Activated CD4-positive, alpha-beta T cell treated with anti-CD3 and anti-CD28 coated beads for 24 hours (primary cell): ENCODE measurements at places on chromosomes 1 and 21.

GRCh38 chr1:40133839-40134238 is 27.3 kb upstream of the RLF start:
- DNase-seq: no peak

- DNase-seq: no peak
Measured at GRCh38 chr1:176119549-176119948, 87.5 kb downstream of the COP1 start.

- DNase-seq: no peak
Measured at GRCh38 chr1:228307218-228308023, 99.2 kb downstream of the TRIM11 start.

DNA sequence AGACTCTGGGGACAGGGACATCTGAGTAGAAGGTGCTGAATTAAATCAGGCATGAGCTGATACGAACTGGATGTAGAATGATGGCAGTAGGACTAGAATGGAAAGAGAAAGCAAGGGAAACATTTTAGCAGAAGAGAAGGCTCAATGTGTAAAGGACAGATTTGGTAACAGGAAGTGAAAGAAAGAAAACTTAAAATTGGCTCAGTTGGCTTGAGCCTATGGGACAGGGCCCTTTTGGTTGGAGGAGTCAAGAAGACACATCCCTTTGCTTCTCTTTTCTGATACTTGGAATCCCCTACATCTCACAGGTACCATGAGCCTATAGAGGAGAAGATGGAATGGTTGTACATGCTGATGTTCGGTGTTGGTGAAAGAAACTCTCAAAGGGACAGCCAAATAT is 300.6 kb upstream of the PLXNA2 start:
- no peak for DNase-seq

GRCh38 chr1:205211839-205212536 is 486 bp upstream of the DSTYK start:
- no peak for DNase-seq

GRCh38 chr1:181094416-181095212 is 6.1 kb downstream of the IER5 start:
- no peak for DNase-seq
